ENCODE measurements at places on chromosomes 2 and 18. TPM values are rescaled to one million over a fixed set of nuclear protein-coding genes. Genes with fewer than 3 reads are reported as not detected.

The TMEM150A gene
- polyA plus RNA-seq: 15.4 TPM

The SLC8A1 gene
- not detected for polyA plus RNA-seq

The KYNU gene
- polyA plus RNA-seq: not detected

The ARL6IP6 gene
- polyA plus RNA-seq: 14.0 TPM

The GPR35 gene
- 1.0 TPM for polyA plus RNA-seq

The HK2 gene
- polyA plus RNA-seq: 3.6 TPM

The SLC19A3 gene
- not detected for polyA plus RNA-seq

The SP5 gene
- not detected for polyA plus RNA-seq

The WDPCP gene
- polyA plus RNA-seq: 4.8 TPM

The GAL3ST2 gene
- not detected for polyA plus RNA-seq

The EFR3B gene
- polyA plus RNA-seq: not detected

The MIB1 gene
- polyA plus RNA-seq: 4.2 TPM

The MTA3 gene
- 25.1 TPM for polyA plus RNA-seq

The ELOA2 gene
- polyA plus RNA-seq: not detected

The NMUR1 gene
- polyA plus RNA-seq: not detected

The SOX11 gene
- polyA plus RNA-seq: not detected

The PSTPIP2 gene
- polyA plus RNA-seq: 13.5 TPM

The ABCG5 gene
- polyA plus RNA-seq: not detected

The PROKR1 gene
- not detected for polyA plus RNA-seq

The AGXT gene
- not detected for polyA plus RNA-seq

The PLA2R1 gene
- polyA plus RNA-seq: not detected

The C2orf81 gene
- polyA plus RNA-seq: 8.6 TPM

The IL36RN gene
- not detected for polyA plus RNA-seq

The SERPINE2 gene
- 15.3 TPM for polyA plus RNA-seq

The LTBP1 gene
- not detected for polyA plus RNA-seq

Measured in naive thymus-derived CD4-positive, alpha-beta T cell (primary cell).